G401 (cell line): ENCODE measurements at places on chromosomes 16 and 17. TPM values are rescaled to one million over a fixed set of nuclear protein-coding genes. Genes with fewer than 3 reads are reported as not detected.
A peak's percentile ranks its signal among the peaks of the same experiment; 100 is the strongest.

The FBXO39 gene
- not detected in 2 replicates for total RNA-seq

The NPIPA5 gene
- 4.9 and 7.2 TPM in 2 replicates for total RNA-seq

The ESRP2 gene
- 0.10 TPM in 1 of 2 replicates, not detected in the other for total RNA-seq

The CCL2 gene
- not detected in 2 replicates for total RNA-seq

The TMEM220 gene
- total RNA-seq, result 2.2 and 9.3 TPM in 2 replicates

The PYY gene
- total RNA-seq, result not detected in 2 replicates

The C17orf50 gene
- total RNA-seq, result not detected in 2 replicates

The CA7 gene
- not detected in 2 replicates for total RNA-seq

DNA sequence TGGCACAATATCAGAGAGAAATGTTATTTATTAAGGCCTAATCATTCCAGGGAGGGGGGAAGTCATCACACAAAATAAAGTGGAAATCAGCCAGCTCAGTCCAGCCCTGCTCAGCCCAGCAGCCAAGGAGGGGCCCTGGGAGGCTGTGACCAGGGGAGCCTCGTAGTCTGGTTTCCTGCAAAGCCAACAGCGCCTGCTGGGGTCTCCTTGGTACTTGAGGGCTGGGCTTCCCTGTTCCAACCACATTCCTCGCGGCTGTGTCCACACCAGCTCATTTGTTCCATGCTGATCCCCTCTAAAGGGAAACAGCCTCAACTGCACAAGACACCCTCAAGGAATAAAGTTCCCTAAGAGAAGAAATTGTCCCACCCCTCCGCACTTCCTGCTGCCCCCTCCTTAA is 154.0 kb downstream of the TMEM132E start:
- no peak for DNase-seq

DNA sequence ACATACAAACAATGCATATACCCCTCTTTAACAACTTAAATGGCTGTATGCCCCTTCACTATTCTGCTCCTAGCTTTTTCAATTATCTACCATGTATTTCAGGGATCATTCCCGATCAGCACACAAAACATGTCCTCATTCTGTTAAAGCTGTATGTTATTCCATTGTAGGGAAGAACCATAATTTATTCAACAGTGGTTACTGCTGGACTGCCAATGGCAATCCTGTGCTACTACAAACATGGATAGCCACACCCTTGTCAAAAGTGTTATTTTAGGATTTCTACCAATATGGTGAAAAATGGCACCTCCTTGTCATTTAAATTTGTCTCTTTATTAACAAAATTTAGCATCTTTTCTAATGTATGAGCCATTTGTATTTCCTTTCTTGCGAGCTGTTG is 85.1 kb upstream of the BCAR1 start:
- DNase-seq, result no peak

GRCh38 chr17:83009414-83010205 is 69.8 kb upstream of the METRNL start:
- no peak for DNase-seq

GRCh38 chr17:73976147-73976546 is 227.3 kb upstream of the RPL38 start:
- no peak for DNase-seq

- no peak for DNase-seq
Measured at GRCh38 chr16:2818272-2818876, 1.3 kb downstream of the PRSS21 start.

GRCh38 chr16:54952195-54952594 is 21.5 kb downstream of the IRX5 start:
- no peak for DNase-seq

DNA sequence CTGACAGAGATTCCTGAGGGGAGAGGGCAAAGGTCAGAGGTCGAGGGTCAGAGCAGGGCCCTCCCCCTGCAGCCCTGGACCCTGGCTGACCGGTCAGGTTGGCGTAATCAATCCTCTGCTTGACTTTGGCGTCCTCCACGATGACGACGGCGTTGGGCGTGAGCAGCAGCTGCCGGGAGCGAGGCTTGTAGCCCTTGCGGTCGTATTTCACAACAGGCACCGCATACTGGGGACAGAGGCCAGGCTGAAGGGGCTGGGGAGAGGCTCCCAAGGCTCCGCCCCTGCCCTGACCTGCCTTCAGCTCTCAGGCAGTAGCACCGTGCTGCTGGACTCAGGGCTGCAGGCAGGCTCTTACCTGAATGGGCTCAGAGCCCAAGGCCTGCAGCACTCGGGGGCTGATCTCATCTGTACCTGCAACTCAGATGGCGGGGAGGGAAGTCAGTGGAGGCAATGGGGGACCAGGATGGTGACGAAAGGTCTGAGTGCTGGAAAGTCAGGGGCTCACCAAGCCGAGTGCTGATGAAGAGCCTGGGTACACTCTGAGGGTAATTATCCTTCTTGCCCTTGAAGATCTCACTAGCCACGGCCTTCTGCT is 12.0 kb upstream of the CRK start:
- no peak for DNase-seq

GRCh38 chr17:8153957-8154607 is 1.9 kb upstream of the PER1 start:
- peak; percentile 87 for DNase-seq

DNA sequence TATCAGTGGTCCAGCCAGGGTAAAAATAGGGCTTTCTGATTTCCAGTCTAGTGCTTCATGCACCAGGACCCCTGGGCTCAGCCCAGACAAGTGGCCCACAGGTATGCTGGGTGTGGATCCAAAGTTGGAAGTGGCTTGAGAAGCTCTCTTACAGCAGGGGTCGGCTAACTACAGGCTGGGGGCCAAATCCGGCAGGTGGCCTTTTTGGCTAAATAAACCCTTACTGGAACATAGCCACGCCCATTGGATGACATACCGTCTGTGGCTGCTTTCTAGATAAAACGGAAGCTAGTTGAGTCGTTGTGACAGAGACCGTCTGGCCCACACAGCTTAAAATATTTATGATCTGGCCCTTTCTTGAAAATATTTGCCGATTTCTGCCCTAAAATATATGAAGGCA is 119.0 kb upstream of the CDC42EP4 start:
- peak; percentile 71 for DNase-seq

- DNase-seq, result no peak
Measured at GRCh38 chr17:67682196-67682595, 35.5 kb upstream of the NOL11 start.

DNA sequence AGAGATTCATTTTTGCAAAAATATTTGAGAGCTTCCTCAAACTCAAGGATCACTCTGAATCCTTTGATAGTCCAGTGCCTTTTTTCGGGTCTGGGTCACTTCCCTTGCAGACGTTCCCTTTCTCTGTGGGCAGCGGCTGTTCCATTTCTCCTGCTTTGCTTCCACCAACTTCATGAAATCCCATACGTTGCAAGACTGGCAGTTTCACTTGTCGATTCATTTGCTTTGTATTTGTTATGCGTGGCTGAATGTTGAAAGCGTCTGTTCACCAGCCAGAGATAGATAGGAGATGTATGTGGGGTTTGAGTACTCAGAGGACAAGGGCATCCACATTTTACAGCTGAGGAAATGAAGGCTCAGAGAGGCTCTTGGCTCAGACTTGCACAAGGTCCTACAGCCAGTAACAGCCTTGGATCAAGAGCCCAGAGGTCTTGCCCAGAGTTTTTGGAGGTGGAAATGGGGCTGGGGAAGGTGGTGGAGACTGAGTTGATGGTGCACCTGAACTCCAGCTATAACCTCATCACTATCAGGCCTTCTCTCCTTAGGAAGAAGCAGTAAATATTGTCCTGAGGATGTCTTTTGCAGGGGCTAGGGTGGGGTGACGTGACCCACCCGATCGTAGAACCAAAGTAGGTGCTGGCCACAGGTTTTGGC is 1.3 kb upstream of the CCDC102A start:
- DNase-seq, result no peak

- no peak for DNase-seq
Measured at GRCh38 chr17:65057531-65058090, 1.1 kb upstream of the GNA13 start.

- no peak for DNase-seq
Measured at GRCh38 chr17:56305007-56305406, 151.7 kb downstream of the ANKFN1 start.

DNA sequence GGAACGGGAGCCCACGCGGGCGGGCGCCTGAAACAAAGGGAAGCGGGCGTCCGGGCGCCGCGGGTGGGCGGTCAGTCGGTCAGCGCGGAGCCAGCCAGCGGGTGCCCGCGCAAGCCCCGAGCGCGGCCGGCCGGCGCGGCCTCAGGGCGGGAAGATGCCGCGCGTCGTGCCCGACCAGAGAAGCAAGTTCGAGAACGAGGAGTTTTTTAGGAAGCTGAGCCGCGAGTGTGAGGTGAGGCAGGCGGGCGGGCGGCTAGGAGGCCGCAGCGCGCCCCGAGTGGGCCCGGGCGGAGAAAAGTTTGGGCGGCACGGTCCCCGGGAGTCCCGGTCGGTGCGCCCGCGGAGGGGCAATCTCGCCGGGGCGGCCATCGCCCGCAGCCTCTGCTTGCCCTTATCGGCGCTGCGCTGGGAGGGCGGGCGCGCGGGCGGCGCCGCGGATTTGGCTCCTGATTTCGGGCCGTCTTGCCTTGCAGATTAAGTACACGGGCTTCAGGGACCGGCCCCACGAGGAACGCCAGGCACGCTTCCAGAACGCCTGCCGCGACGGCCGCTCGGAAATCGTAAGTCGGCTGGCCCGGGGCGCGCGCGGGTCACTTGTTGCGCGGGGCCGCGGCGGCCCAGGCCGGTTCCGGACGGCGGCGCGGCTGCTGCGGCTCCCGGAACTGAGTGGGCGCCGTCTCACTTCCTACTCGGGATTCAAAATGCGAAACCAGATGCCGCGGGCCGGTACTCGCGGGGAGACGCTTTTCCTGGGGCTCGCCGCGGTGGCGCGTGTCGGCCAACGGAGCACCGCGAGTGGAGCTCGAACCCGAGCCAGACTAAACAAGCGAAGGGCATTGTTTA is 526 bp downstream of the CBFB start:
- DNase-seq, result peak; percentile 68

DNA sequence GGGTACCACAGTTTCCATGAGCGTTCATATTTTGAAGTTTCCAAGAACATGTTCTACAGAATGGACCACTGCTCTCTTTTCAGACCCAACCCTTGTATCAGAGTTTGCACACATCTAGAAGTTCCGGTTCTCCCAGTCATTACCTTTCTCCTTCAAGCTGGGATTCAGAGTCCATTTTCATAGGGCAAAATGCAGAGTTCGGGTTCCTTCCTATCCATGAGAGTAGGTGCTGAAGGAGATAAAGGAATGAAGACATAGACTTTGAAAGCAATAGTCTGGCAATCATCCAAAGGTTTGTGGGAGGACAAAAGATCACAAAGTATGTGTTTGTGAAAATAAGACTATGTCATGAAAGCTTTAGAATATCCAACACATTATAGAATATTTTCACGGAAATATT is 699.6 kb downstream of the MAF start:
- DNase-seq, result no peak

- DNase-seq, result no peak
Measured at GRCh38 chr17:21474815-21475214, 98.7 kb downstream of the KCNJ12 start.

- DNase-seq, result no peak
Measured at GRCh38 chr16:46850619-46851555, 19.9 kb upstream of the C16orf87 start.

GRCh38 chr17:1942066-1942365 is 83.1 kb downstream of the RTN4RL1 start:
- no peak for DNase-seq

- no peak for DNase-seq
Measured at GRCh38 chr17:10702574-10702973, 5.2 kb downstream of the ADPRM start.

GRCh38 chr16:89192956-89193575 is 7.3 kb downstream of the SLC22A31 start:
- peak; percentile 50 for DNase-seq

DNA sequence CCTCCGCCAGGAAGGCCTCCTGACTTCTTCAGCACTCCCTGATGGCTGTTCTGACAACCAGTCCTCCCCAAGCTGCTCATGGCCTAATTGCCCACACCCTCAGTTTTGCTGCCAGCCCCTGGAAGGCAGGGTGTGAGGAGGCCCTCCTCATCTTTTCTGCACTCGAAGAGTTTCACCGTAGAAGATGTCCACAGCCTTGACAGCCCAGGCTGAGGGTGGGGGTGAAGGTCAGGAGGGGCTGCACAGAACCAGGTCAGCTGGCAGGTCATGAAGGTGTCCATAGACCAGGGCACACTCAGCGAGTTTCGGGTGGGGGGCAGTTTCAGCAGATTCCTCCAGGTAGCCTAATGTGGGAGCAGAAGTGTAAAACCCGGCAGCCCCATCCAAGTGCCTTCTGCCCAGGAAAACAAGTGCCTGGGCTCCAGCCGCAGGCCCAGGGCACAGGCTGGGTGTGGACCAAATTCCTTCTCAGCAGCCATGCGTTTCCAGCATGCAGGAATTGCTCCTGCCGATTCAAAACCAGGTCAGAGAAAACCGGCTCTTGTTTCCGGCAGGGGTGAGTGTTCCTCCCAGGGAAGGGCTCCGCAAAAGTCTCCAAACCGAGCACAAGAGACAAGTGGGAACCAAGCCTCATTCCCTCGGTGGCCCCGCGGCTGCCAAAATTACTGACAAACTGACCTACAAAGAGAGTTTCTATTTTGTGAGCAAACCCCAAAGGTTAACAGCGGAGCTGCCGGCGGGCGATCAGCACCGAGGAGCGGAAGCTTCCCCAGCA is 228.8 kb downstream of the C16orf78 start:
- DNase-seq, result peak; percentile 77

DNA sequence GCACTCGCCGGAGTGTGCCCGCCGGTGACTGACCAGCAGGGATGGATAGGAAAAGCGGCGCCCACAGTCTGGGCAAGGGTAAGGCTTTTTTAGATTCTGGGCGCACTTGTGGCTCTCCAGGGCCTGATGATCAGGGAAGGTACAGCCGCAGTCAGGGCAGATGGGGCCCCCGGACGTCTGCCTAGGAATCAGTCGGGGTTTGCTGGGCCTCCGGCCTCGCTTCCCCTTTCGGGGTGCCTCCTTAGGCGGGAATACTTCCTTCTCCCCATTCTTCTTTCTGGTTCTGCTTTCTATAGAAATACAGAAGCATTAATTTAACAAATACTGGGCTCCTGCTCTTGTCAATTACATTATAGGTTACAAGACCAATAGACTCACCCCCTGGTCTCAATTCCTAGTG is 5.0 kb downstream of the ZNF689 start:
- DNase-seq, result no peak

DNA sequence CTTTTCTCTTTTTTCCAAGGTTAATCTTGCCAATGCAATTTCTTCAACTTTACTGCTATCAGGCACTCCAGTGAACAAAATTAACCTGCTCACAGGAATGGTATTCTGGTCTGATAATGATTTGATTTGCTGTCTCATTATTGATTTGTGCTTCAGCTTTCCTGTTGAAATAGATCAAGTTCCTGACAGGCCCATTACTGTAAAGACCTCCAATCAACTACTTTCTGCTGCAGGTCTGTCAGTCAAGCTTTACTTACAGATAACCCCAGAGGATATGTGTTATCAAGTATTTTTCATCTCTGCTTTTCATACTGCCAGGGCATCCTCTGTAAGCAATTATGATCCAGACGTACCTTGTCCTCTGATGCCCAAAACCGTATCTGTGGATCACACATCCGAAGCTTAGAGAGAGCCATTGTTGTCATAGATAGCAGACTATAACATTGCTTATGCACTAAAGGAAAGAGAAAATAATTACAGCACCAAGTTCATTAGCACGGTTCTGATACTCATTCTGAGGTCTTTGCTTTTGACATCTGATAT is 215.6 kb downstream of the PHKB start:
- no peak for DNase-seq
